ENCODE measurements at places on chromosomes 2 and 18.

- no peak for DNase-seq
These were observed 29.2 kb upstream of the SETBP1 start for GRCh38 chr18:44651478-44651877.

GRCh38 chr2:73283545-73284295 is 558 bp downstream of the FBXO41 start:
- no peak for DNase-seq

DNA sequence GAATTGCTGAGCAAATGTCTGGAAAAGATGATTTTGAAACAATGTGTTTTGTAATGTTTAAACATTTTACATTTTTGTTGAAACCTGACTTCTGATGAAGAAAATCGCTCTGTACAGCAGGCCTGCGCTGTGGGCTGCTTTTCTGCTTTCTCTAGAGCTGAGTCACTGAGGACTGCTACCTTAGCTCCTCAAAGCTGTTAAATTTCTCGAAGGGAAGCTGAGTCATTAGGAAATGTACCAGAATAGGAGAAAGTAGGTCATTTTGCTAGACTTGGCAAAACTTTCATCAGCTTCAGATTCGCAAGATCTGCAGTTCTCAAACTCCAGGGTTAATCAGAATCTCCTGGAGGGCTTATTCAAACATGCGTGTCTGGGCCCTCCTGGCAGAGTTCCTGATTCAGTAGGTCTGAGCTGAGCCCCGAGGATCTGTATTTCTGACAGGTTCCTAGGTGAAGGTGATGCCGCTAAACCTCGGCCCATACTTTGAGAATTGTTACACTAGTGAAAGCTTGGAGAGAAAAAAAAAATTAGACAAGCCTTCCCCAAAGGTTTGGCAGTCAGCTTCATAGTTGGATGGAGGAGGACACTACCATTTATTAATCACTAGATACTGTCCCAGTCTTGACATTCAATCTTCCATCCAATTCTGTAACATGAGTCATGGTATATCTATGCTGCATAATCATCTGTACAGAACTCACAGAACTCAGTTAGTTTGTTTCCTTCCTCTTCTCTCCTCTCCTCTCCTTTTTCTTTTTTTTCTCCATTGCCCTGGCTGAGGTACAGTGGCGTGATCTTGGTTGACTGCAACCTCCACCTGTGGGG is 297.6 kb downstream of the PARD3B start:
- no peak for DNase-seq

- DNase-seq = no peak
These were observed 134.0 kb upstream of the HDAC4 start for GRCh38 chr2:239534581-239535412.

DNA sequence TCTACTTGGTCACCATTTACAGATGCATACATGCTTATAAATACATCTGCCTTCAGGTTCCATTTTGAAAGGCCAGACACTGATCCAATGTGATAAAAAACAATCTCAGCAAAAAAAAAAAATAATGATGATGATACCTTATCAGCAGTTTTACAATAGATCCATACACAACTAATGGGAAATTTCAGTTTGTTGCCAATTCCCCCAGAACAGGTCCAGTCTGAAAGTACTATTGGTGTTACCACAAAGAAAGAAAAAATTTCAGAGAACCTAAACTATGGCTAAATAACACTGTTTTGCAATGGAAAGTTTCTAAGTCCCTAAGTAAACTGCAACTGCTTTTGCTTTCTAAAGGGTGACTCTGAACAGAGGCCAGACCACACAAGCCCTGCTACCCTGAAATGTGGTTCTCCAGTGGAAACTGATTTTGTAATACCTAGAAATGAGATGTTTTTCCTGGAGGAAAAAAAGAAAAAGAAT is 54.1 kb downstream of the LPIN2 start:
- no peak for DNase-seq

DNA sequence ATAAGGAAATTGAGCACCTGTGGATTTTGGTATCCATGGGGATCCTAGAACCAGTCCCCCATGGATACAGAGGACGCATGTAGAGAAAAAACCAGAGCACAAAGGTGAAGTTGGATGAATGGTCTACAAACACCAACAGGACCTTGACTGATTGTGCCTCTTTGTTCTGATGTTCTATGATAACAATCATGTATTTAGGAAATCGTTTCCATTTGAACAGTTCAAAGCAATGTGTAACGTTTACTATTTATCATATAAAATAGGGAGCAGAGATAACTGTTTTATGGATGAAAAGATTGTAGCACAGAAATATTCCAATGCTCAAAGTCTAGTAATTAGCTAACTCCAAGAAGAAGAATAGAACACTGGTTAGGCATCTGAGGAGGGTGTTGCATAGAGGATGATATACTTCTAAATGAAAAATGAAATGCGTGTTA is 116.3 kb upstream of the FN1 start:
- DNase-seq = no peak

- DNase-seq = no peak
These were observed 58.5 kb downstream of the NCKAP5 start for GRCh38 chr2:133509777-133510176.

- no peak for DNase-seq
These were observed 162.8 kb downstream of the CCDC148 start for GRCh38 chr2:158293722-158294121.

DNA sequence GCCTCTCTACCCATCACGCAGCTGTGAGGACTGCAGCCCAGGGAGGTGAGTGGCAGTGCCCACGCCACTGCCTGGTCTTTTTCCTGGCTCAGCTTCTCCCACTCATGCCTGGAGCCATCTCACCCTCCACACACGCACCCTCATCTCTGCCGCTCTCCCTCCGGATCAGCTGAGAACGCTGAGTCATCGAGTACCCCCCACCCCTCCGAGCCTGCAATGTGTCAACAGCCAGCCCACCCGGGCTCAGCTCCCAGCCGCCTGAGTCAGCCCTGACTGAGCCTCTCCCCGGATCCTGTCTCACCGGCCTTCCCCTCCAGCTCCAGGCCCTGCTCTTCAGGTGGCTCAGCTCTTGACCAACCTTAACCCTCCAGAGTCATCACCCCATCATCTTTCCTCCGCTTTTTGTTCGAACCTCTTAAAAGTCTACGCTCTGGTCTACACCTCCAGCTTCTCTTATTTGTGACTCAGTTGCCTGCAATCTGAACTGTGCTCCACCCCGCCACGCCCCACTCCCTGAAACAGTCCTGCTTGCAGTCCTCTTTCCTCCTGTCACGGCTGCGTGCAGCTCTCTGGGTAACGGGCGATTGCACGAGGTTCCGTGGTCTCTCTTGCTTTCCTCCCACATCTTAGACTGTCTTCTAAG is 94.4 kb upstream of the ASAP2 start:
- no peak for DNase-seq

- no peak for DNase-seq
These were observed 535.9 kb downstream of the XIRP2 start for GRCh38 chr2:167424221-167424620.

- DNase-seq = no peak
These were observed 464 bp downstream of the CYBRD1 start for GRCh38 chr2:171522788-171523087.

GRCh38 chr2:147099845-147100244 is 745.0 kb upstream of the ACVR2A start:
- no peak for DNase-seq

- DNase-seq = no peak
These were observed 418.0 kb downstream of the THSD7B start for GRCh38 chr2:137183206-137183898.

GRCh38 chr2:176582990-176583481 is 313.8 kb downstream of the MTX2 start:
- DNase-seq = no peak

DNA sequence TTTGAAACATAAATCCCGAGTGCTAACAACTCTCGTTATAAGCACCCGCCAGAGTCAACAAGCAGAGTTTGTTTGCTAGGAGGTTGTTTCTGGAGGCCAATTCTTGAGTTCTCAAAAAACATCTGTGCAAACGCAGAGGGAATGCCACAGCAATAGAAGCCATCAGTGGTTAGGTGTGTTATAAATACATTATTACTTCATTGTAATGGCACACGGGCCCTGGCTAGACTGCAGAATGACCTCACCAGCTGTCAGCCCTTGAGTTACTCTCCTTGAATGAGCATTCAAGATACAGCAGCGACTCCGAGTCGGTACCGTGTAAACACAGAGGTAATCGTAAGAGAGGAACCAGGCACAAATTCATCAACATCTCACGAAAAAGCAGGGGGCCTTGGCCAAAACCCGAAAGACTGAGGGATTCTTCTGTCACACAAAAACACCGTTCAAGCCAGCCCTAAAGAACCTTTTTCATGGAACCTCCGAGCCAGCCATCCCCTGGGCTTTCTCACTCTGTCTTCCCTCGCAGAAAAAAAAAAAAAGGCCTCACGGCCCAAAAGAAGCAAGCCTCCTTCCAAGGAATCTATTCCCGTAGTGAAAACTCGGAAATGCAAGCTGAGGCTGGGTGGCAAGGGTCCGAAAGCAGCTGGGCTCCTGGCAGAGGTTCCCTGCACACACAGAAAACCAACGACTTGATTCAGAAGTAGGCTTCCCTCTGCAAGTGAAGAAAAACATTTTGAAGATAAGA is 133.7 kb upstream of the MEIS1 start:
- no peak for DNase-seq

GRCh38 chr18:74395648-74396154 is 61.4 kb downstream of the DIPK1C start:
- no peak for DNase-seq

DNA sequence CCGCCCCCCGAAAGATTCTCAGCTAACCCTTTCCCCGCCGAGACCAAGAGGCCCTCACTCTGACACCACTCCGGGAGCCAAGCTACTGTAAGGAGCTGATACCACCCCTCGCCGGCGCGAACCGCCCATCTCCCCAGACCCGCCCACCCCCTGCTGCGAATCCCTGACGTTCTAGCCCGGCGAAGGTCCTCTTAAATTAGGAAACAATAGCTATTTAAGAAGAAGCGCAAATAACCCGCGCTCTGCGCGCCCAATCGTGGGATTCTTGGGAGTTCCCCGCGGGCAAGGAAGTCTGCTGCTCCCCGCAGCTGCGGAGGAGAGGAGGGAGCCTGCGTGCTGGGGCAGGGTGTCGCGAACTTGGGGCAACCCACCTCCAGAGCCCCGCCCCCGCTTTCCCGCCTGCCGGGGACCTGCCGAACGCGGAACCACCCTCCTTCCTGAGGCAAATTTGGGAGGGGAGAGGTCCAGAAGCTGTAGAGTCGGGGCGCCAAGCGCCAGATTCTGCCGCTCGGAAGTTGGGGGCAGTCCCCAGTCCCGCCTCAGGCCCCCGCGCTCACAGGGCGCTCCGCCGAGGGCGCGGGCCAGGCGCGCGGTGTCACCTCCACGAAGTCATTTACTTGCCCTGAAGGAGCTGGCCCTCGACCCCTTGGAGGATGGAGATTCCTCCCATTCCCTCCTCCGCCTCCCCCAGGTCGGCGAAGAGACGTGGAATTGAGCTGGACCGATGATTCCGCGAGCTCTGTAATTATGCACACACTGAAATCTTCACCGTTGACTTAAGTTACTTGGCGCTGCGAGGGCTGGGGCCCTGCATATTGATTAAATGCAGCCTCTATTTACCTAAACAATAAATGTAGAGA is 8.4 kb upstream of the SP9 start:
- DNase-seq = no peak

DNA sequence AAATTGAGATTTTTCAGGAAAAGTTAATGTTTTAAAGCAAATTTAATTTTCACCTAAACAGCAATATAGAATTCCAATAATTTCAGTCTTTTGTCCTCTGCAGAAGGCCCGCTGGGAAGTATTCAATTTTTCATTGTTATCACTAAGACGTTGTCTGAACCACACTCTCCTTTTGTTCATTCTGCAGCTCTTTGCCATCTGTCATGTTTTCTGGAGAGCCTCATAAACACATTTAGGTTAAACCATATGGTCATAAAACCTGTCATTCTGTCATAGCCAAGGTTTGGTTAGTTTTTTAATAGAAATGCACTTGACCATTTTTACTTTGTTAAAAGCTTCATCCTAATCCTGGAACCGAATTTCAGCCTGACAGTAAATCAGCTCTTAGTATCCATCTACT is 54.0 kb upstream of the PGAP1 start:
- DNase-seq = no peak

DNA sequence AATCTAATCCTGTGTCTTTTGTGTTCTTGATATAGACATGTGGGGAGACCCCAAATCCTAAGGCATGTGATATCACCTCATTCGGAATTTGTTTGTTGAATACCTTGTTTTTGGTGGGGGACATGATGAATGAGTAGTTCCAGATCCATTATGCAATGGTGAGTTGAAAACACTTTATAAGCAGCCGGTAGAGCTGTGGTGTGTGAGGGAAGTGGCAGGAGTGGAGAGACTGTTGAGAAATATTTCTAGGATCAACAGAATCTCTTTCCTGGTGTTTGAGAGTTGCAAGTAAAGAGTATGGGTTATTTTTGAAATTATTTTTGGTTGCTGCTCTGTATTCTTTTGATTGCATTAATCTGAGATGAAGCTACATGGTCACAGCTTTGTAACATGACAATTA is 34.4 kb downstream of the LHCGR start:
- DNase-seq = no peak

- no peak for DNase-seq
These were observed 27.2 kb downstream of the TMEM177 start for GRCh38 chr2:119706221-119706620.

GRCh38 chr18:63363951-63364350 is 3.1 kb downstream of the KDSR start:
- no peak for DNase-seq
